ENCODE measurements at places on chromosomes 16 and 17. TPM values are rescaled to one million over a fixed set of nuclear protein-coding genes. Genes with fewer than 3 reads are reported as not detected.
A peak's percentile ranks its signal among the peaks of the same experiment; 100 is the strongest.

DNA sequence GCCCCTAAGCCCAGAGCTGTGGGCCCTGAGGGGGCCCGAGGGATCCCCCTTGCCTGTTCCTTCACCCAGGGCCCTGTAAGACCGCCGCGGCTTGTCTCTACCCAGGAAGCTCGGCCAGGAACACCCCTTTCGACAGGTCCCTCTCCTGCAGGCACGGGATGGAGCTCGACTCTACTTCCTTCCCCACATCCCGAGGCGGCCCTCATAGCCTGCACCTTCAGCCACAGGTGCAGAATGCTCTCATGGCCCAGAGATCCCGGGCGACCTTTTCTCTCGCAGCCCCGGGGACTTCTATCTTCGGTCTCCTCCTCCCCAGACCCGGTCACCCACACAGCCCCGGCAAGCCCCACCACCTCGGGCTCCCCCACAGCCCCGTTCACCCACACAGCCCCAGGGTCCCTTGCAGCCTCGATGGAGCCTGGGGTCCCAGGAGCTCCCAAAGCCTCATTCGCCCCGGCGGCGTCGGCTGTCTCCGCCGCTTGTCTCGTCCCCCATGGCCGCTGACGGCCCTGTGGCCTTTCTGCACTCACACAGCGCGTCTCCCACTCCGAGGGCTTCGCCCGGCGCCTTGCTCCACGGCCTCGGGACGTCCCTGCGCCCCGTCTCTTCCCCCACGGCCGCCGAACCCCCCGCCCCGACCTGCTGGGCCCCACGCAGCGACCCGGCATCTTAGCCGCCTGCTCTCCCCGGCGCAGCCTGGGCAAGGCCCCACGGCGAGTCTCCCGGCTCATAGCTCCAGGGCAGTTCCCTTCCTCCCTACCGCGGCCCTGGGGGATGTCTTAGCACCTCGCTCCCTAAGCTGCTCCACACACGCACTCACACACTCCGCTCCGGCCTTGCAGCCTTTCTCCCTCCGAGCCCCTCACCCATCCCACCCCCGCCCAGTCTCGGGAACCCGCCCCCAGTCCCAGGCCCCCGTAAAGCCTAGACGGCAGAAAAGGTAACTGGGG lies 650 bp downstream of the KIAA0753 start:
- peak overlapping the region; percentile 91 for H3K4me3 ChIP-seq
- H3K36me3 ChIP-seq = no peaks in the 10 kb centered on the region
- DNase-seq = no peak
- no peaks in the 10 kb centered on the region for H3K27me3 ChIP-seq
- peaks cover 23% of the 10 kb centered on the region for H3K4me1 ChIP-seq

GRCh38 chr16:30694926-30695693 lies 3.9 kb upstream of the SRCAP start:
- DNase-seq = peak; percentile 56
- no peak overlapping the region for H3K4me3 ChIP-seq
- no peaks in the 10 kb centered on the region for H3K27me3 ChIP-seq
- peaks cover 4% of the 10 kb centered on the region for H3K36me3 ChIP-seq

- H3K36me3 ChIP-seq = no peaks in the 10 kb centered on the region
- peaks cover 18% of the 10 kb centered on the region for H3K27me3 ChIP-seq
- no peak for DNase-seq
- H3K4me3 ChIP-seq = no peak overlapping the region
- no peak overlapping the region for H3K27ac ChIP-seq
Measured at GRCh38 chr17:7042501-7043181, 1.3 kb downstream of the SLC16A11 start.

GRCh38 chr17:69335058-69335457 lies 8.1 kb upstream of the ABCA5 start:
- no peaks in the 10 kb centered on the region for H3K4me1 ChIP-seq
- H3K27ac ChIP-seq = no peak overlapping the region
- no peaks in the 10 kb centered on the region for H3K36me3 ChIP-seq
- no peak overlapping the region for H3K4me3 ChIP-seq
- H3K27me3 ChIP-seq = no peaks in the 10 kb centered on the region

GRCh38 chr17:57408071-57408811 lies 151.9 kb downstream of the MSI2 start:
- H3K36me3 ChIP-seq = no peaks in the 10 kb centered on the region
- no peak for DNase-seq
- H3K4me1 ChIP-seq = no peaks in the 10 kb centered on the region
- H3K27me3 ChIP-seq = no peaks in the 10 kb centered on the region

PVALEF gene
- not detected for total RNA-seq
